ENCODE measurements at places on chromosomes 7 and 10. TPM values are rescaled to one million over a fixed set of nuclear protein-coding genes. Genes with fewer than 3 reads are reported as not detected.

GRCh38 chr7:12601302-12601869 lies 30.9 kb downstream of the SCIN start:
- DNase-seq, result no peak
- no peak overlapping the region for H3K4me3 ChIP-seq
- no peak overlapping the region for H3K27ac ChIP-seq
- H3K36me3 ChIP-seq, result no peaks in the 10 kb centered on the region
- H3K27me3 ChIP-seq, result no peaks in the 10 kb centered on the region

DNA sequence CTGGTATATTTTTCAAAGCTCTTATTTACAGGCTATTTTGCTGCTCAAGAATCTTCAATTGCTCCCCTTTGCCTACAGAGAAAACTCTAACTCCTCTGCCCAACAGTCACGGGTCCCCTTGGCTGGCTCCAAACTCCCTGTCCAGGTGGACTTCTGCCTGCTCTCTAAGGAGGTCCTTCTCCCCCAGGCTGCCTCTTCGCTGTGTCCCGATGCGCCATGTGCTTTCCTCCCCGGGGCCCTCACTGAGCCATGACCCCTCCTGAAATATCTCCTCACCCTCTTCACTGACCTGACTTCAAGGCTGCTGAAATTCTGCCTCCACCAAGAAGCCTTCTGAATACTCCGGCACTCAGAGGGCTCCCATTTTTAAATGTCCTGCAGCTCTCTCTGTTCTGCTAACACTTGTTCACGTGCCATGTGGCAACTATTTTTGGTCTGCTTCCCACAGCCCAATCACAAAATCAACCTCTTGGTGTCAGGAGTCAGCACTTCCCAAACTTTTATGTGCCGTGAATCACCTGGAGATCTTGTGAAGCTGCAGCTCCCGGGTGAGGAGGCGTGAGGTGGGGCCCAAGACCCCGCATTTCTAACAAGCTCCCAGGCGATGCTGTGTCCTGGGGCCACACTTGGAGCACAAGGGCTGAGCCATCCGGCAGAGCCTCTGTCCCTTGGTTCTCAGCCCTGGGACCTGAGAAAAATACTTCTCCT lies 85.7 kb upstream of the COL13A1 start:
- no peaks in the 10 kb centered on the region for H3K36me3 ChIP-seq
- no peaks in the 10 kb centered on the region for H3K4me1 ChIP-seq
- no peaks in the 10 kb centered on the region for H3K27me3 ChIP-seq
- no peak overlapping the region for H3K4me3 ChIP-seq

Gene NRP1
- total RNA-seq, result 99.3 TPM

Gene SLC29A4
- total RNA-seq, result 34.6 TPM

Gene FBXW4
- 44.0 TPM for total RNA-seq

GRCh38 chr10:49112851-49113250 lies 2.5 kb downstream of the VSTM4 start:
- H3K4me1 ChIP-seq, result no peaks in the 10 kb centered on the region
- H3K27me3 ChIP-seq, result peaks cover 1% of the 10 kb centered on the region
- no peaks in the 10 kb centered on the region for H3K36me3 ChIP-seq

- H3K4me3 ChIP-seq, result no peak overlapping the region
- no peaks in the 10 kb centered on the region for H3K36me3 ChIP-seq
- DNase-seq, result no peak
- no peaks in the 10 kb centered on the region for H3K27me3 ChIP-seq
- no peak overlapping the region for H3K27ac ChIP-seq
Measured at GRCh38 chr7:135919071-135919841, 57.9 kb downstream of the MTPN start.

Gene HMX2
- total RNA-seq, result 1.7 TPM

- H3K27ac ChIP-seq, result no peak overlapping the region
- DNase-seq, result peak; percentile 43
- H3K27me3 ChIP-seq, result no peaks in the 10 kb centered on the region
- H3K4me3 ChIP-seq, result no peak overlapping the region
Measured at GRCh38 chr7:86926732-86927131, 132.7 kb downstream of the ELAPOR2 start.

Gene EEPD1
- 2.1 TPM for total RNA-seq

DNA sequence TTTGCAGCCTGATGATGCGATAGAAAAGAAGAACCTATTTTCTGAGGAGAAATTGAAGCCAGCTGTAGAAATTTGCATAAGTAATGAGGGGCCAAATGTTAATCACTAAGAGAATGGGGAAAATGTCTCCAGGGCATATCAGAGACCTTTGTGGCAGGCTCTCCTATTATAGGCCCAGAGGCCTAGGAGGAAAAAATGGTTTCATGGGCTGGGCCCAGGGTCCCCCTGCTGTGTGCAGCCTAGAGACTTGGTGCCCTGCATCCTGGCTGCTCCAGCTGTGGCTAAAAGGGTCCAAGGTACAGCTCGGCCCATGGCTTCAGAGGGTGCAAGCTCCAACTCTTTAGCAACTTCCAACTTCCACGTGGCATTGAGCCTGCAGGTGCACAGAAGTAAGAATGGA lies 123.4 kb downstream of the STK31 start:
- no peak overlapping the region for H3K4me3 ChIP-seq
- H3K36me3 ChIP-seq, result no peaks in the 10 kb centered on the region
- no peaks in the 10 kb centered on the region for H3K27me3 ChIP-seq
- no peak overlapping the region for H3K27ac ChIP-seq
- no peak for DNase-seq

DNA sequence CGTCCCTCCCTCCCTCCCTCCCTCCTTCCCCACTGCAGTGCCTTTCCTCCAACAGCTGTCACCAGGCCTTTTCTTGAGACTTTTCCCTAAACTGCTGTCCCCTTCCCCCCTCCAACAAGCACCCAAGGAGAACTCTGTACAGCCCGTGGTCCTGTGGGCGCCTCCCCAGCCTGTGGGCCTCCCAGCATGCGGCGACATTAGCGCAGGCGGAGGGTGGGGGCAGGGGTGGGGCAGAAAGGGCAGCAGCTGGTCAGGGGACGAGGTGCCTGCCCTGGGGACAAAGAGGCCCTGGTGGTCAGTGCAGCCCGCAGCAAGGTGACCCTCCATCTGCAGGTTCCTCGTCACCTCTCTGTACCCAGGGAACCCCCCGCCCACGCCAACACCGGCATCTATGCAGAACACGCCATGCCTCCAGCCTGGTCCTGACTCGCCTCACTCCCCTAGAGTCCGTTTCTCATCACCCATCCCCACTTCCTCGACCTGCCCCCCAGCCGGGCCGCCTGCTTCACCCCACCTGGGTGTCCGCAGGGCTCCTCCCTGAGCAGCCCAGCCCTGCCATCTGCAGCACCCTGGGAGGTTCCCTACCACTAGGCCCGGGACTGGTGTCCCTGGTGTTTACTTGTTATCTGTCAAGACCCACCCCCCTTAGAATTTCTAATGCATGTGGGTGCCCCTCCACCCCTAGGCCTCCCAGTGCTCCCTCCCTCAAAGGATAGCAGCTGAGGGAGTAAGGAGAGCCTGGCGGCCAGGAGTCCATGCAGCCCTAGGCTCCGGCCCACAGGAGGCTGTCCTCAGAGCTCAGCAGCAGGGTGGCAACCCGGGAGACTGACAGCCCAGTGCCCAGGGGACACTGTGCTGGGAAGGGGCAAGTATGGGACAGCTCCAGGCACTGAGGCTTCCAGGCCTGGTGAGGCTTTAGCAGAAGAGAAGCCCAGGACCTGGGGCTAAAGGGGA lies 147.8 kb downstream of the ARHGAP22 start:
- peaks cover 44% of the 10 kb centered on the region for H3K4me1 ChIP-seq
- H3K27me3 ChIP-seq, result no peaks in the 10 kb centered on the region
- DNase-seq, result peak; percentile 38

GRCh38 chr10:34601691-34602090 lies 213.4 kb downstream of the PARD3 start:
- no peak overlapping the region for H3K4me3 ChIP-seq
- H3K4me1 ChIP-seq, result no peaks in the 10 kb centered on the region
- DNase-seq, result no peak
- H3K27me3 ChIP-seq, result no peaks in the 10 kb centered on the region

- no peak overlapping the region for H3K4me3 ChIP-seq
- H3K4me1 ChIP-seq, result peaks cover 21% of the 10 kb centered on the region
- no peak overlapping the region for H3K27ac ChIP-seq
- peaks cover 1% of the 10 kb centered on the region for H3K36me3 ChIP-seq
- no peaks in the 10 kb centered on the region for H3K27me3 ChIP-seq
Measured at GRCh38 chr10:62252051-62252450, 16.6 kb downstream of the RTKN2 start.

- no peaks in the 10 kb centered on the region for H3K36me3 ChIP-seq
- H3K4me1 ChIP-seq, result peaks cover 4% of the 10 kb centered on the region
- DNase-seq, result no peak
- no peak overlapping the region for H3K4me3 ChIP-seq
Measured at GRCh38 chr7:105680505-105681187, 99.4 kb upstream of the EFCAB10 start.

DNA sequence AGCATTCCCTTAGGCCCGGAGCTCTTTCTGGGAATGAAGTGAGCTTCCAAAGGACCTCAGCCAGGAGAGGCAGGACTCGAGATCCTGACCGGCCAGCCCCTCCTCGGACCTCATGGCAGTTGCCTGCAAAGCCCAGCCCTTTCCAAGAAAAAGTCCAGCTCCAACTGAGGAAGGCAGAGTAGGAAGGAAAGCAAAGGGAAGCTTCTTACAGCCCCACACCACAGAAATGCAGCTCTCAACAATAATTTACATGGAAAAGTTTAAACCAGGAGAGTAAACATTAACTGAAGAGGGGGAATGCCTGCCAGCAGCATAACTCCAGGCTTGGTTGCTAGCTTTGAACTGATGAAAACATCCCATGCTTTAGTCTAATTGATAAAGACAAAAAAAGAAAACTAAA lies 153.9 kb upstream of the PFKP start:
- no peaks in the 10 kb centered on the region for H3K36me3 ChIP-seq
- H3K27me3 ChIP-seq, result peaks cover 1% of the 10 kb centered on the region
- no peaks in the 10 kb centered on the region for H3K4me1 ChIP-seq
- DNase-seq, result no peak
- H3K27ac ChIP-seq, result no peak overlapping the region

Gene PYROXD2
- total RNA-seq, result 2.2 TPM

Gene AMPH
- total RNA-seq, result not detected

DNA sequence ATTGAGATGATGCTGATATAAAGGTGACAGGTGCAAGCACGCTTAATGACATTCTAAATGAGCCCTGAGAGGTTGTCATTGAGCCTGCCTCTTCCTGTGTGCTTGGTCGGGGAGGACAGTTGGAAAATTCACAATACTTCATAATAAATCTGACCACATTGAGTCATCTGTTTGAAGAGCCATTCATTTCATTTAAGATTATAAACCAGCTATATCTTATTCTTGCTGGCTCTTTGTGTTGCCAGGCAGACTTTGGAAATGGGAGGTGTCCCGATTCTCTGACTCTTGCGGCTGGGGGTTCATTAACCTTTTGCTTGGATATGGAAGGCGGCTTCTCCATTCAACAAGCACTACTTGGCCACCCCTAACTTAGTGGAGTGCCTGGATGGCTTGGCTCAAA lies 198.2 kb downstream of the FANK1 start:
- no peaks in the 10 kb centered on the region for H3K4me1 ChIP-seq
- no peak overlapping the region for H3K4me3 ChIP-seq
- no peaks in the 10 kb centered on the region for H3K27me3 ChIP-seq
- H3K36me3 ChIP-seq, result no peaks in the 10 kb centered on the region

DNA sequence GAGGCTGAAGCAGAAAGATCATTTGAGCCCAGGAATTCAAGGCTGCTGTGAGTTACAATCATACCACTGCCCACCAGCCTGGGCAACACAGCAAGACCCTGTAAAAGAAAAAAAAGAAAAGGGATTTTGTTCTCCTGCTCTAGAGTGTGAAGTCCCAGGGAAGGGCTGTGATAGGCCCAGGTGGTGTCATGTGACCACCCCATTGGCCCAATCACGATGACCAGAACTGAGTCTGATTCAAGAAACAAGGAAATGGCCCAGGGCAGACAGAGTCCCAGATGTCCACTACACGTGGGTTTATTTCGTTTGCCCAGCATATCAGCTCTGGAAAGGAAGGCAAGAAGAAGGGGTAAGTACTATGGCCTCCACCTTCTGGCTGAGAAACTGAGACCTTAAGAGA lies 81.3 kb upstream of the CUX1 start:
- H3K4me1 ChIP-seq, result peaks cover 16% of the 10 kb centered on the region
- no peaks in the 10 kb centered on the region for H3K36me3 ChIP-seq
- no peak overlapping the region for H3K27ac ChIP-seq
- no peaks in the 10 kb centered on the region for H3K27me3 ChIP-seq

Gene SFXN4
- 45.9 TPM for total RNA-seq

DNA sequence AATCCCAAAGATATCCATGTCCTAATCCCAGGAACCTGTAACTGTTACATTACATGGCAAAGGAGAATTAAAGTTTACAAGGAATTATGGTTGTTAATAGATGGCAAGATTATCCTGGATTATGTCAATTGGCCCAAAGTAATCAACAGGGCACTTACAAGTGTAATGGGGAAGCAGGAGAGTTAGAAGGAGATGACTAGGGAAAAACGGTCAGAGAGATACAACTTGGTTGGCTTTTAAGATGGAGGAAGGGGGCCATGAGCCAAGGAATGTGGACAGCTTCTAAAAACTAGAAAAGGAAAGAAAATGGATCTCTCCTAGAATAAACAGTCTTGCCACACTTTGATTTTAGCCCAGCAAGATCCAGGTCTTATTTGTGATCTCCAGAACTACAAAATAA lies 3.3 kb downstream of the JMJD1C start:
- no peak overlapping the region for H3K27ac ChIP-seq
- H3K4me1 ChIP-seq, result peaks cover 15% of the 10 kb centered on the region
- H3K27me3 ChIP-seq, result no peaks in the 10 kb centered on the region
- DNase-seq, result no peak
- H3K4me3 ChIP-seq, result no peak overlapping the region
- H3K36me3 ChIP-seq, result no peaks in the 10 kb centered on the region

DNA sequence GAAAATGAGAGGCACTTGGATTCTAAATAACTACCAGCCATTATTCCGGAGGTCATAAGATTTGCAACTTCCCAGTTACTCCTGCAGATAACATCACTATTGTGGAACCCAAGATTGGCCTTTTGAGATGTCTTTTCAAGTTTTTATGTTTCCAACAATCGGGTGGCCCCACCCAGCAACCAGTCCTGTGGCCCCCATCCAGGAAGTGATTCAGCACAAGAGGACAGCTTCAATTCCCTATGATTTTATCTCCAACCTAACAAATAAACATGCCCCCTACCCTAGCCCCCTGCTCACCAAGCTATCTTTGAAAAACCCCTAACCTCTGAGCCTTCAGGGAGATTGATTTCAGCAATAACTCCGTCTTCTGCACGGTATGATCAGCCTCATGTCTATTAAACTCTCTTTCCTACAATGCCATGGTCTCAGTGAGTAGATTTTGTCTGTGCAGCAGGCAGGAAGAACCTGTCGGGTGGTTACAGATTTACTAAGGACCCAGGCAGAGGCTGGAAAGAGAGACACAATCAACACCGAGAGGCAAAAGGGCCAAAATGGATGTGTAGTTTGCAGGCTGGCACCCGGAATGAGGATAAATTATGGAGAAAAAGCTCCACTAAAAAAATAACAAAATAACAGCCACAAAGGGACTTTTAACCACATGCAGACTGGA lies 83.9 kb upstream of the UNC5B start:
- no peaks in the 10 kb centered on the region for H3K4me1 ChIP-seq
- 0 out of 2 replicates have a peak, but pooled peaks cover 1% of the 10 kb centered on the region for H3K27me3 ChIP-seq
- no peaks in the 10 kb centered on the region for H3K36me3 ChIP-seq
